Esophagus squamous epithelium (tissue), 5 donors: ENCODE measurements at places on chromosomes 6 and 20.

GRCh38 chr6:154606457-154606856 is 96.0 kb upstream of the CNKSR3 start:
- no peak for DNase-seq

DNA sequence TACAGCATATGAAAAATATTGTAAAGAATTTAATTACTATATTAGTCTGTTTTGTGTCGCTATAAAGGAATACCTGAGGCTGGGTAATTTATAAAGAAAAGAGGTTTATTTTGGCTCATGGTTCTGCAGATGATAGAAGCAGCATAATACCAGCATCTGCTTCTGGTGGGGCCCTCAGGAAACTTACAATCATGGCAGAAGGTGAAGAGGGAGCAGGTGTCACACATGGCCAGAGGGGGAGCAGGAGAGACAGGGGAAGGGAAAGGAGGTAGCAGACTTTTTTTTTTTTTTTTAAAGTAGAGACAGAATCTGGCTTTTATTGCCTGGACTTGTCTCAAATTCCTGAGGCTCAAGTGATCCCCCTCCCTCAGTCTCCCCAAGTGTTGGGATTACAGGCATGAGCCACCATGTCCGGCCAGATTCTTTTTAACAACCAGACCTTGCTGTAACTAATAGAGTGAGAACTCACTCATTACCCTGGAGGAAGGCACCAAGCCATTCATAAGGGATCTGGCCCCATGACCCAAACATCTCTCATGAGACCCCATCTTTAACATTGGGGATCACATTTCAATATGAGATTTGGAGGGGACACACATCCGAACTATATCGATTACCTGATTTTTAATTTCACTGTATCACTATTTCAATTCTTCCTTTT is 64.6 kb downstream of the MAN1A1 start:
- DNase-seq = no peak

DNA sequence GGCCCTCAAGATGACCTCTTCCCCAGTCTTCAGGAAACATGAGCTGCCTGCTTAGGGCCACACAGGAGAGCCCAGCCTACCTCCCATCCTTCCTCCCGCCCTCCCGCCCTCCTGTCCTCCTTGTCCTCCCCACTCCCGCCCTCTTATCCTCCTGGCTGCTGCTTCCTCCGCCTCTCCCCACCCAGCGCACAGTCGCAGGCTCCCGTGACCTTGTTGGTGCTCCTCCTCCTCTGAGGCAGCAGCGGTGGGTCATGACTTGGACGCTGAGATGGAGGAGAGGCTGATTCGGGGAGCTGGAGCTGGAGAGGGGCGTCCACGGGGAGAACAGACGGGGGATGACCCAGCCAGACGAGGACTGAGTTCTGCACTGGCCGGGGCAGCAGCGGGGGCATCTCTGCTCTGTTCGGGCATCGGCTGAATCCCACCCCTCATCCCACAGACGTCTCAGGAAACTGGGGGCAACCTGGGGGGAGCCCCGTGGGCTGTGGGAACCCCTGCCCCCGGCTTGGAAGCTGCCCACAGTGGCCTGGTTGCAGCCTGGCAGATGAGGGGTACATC is 32.4 kb downstream of the CHRNA4 start:
- no peak for DNase-seq

GRCh38 chr20:13777171-13777601 is 7.5 kb downstream of the ESF1 start:
- DNase-seq = no peak

- DNase-seq = no peak
Observed at GRCh38 chr6:19668710-19669109, 168.5 kb upstream of the ID4 start.

DNA sequence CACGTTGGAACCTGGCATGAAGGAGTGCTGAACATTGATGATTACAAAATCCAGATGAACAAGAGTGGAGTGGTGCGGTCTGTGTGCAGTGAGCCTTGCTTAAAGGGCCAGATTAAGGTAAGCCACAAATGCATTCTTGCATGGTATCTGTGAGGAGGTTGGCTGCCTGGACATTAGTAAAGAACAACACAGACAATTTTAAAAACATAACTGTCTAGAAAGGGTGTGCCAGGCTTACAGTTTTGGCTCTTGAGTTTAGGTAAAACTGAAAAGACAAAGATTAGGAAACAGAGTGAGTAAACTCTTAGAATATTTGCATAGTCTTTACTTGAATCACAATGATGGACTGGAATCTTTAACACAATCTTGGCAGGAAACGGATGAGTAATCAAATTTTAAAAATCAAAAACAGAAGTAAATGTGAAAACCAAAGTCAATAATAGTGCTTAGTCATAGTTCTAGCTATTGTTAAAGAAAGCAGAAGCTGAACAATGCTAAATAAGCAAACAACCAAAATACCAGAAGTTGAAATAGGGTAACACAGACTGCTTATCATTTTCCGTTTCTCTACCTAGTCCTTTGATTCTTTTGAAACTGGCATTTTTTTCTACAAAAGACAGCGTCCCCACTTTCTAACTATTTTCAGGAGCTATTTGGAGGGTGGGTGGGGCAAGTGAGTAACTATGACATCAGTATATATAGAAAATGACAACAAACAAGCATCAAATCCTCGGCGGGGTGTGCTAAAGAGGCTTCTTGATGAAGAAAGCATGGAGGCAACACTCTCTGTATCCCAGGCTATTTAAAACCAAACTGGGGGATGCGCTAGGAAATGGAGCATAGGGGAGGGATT is 185.8 kb upstream of the RAB32 start:
- no peak for DNase-seq

DNA sequence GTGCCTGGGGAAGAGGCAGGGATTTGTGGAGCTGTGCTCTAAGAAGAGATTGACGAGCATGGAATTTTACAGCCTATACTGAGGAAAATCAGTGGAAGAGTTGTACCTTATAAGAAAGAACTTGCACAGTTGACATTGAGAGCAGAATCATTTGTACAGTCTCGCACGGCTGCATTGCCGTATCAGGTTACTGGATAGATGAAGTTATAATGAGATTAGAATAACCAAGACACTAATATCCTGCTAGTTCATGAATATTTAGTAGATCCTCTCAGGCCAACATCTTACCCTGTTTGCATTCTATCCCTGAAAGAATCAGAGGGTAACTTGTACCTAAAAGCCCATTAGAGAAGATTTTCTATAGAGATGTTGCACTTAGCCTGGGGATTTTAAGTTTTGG is 447.1 kb downstream of the PREX1 start:
- DNase-seq = no peak

DNA sequence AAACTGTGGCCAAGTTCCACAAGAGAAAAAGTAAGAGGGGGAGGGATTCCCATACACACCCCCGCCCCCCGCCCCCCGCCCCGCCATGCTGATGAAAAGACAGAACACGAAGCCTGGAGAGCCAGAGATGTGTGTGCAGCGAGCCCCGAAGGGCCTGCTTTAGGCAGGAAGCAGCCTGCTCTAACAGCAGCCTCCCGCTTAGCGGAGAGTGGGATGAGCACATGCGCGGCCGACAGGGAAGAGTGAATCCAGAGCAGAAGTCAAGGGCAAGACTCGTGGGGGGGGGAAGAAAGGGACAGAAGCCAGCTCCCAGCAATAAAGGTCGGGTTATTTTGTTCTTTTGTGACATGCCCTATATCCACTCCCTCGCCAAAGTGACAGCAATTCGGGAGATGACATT is 67.2 kb upstream of the PTGIS start:
- DNase-seq = no peak

DNA sequence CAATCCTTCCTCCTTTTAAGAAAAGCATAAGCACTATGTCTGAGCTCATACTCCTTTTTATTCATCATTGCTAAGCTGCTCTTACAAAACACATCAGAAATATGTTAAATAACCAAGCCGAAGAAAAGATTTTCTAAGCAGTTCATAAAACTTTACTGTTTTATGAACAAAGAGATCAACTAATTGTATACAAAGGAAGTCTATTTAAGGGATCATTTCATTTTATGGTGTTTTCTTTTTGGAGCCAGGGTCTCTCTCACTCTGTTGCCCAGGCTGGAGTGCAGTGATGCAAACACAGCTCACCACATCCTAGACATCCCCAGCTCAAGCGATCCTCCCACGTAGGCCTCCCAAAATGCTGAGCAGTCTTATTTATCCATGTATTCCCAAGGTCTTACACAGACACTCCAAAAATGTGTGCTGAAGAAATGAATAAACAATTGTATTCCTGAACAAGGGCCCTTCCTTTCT is 9.3 kb downstream of the NUDT3 start:
- no peak for DNase-seq

- no peak for DNase-seq
Observed at GRCh38 chr6:170583756-170584180, 669 bp downstream of the PDCD2 start.

DNA sequence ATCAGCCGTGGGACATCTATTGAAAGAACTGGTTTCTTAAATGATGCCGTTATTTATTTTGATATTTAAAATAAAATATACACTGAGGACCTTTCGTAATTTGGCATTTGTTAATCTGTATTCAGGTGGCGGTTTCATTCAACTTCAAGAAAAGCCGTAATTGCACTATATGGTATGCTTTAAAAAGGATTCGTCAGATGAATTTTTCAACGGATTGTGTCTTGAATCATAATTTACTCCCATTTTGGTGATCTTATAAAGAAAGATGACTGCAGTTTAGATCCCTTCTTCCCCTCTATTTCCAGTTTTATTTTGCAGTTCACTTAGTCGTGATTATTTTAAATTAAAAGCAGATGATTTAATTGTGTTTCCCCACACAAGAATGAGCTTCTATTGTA is 761 bp downstream of the KLHL32 start:
- no peak for DNase-seq

DNA sequence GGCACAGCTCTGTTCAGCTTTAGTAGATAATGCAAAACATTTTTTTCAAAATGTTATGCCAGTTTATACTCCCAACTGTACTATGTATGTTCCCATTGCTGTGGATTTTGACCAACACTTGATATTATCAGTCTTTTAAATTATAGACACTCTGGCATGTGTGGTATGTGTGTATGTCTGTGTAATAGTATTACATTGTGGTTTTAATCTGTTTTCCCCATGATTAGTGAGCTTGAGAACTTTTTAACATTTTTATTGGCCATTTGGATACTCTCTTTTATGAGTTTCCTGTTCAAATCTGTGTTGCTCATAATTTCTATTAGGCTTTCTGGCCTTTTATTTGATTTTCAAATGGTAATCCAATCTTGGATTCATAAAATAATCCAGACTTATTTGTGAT is 69.2 kb upstream of the TXNDC5 start:
- no peak for DNase-seq

DNA sequence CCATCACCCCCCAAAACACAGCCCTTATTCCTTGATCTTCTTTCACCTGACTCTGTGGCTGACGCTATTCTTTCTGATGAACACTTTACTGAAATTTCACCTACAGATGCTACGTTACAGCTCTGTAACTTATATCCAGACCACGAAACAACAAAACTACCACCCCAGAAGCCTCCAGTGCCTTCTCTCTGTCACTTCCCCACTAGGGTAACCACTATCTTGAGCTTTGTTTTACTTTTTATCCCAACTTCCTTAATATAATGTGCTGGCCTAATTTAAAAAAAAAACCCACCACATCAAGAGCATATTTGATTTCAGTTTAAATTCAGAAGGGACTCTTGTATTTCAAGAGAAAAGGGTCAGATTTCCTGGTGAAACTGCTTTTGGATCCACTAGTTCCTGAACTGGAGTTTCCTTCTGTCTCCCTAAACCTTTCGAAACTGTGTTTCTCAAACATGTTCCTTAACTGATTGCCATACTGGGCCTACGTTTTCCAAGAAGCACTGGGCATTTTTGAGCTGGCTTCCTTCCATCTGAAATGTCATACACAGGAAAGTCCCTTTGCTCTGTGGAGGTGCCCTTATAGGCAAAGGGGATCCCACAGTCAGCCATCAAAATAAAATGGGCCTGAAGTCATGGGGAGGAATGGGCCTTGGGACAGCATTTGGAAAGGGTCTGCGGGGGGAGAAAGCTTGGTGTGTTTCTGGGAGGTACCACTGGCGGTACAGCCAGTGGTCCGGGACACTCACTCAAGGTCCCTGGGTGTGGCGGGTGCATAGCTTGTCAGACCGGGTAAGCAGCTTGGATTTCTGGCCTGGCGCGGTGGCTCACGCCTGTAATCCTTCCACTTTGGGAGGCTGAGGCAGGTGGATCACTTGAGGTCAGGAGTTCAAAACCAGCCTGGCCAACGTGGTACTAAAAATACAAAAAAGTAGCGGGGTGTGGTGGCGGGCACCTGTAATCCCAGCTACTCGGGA is 25.8 kb upstream of the RTF2 start:
- no peak for DNase-seq

DNA sequence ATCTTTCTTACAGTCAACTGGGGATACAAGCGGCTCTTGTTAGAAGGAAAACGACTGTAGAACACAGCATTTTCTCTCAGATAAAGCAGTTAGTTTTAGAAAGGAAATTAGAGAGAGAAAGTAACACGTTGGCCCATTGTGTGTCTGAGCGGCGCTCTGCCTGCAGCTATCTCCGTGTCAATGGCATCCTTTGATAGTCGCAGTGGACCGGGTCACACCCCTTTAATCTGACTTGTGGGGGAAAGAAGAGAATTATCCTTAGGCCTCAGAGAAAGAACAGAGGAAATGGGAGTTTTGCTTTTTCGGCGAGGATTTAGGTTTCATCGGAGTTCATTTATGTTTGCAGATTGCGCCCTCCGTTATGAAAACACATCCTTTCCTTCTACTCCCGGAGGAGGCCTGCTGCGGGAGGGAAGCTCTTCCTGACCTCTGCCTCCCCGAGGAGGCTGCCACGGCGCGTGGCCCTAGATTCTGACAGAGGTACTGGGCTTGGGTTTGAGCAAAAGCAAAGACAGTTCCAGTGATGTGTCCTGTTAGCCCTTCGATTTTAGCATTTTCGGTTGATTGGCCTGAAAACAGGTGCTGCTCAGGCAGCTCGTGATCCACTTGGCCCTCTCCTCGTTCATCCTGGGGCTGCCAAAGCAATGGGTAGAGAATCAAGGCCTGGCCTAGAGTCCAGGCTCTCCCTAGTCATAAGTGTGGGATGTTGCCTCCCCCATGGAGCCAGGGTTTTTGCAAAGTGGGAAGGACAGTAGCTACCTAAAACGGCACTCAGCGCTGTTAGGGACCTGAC is 74.9 kb downstream of the ZDHHC14 start:
- no peak for DNase-seq

GRCh38 chr6:155717374-155717773 is 261.7 kb upstream of the NOX3 start:
- no peak for DNase-seq

GRCh38 chr20:16346956-16347355 is 226.3 kb downstream of the KIF16B start:
- DNase-seq = no peak

DNA sequence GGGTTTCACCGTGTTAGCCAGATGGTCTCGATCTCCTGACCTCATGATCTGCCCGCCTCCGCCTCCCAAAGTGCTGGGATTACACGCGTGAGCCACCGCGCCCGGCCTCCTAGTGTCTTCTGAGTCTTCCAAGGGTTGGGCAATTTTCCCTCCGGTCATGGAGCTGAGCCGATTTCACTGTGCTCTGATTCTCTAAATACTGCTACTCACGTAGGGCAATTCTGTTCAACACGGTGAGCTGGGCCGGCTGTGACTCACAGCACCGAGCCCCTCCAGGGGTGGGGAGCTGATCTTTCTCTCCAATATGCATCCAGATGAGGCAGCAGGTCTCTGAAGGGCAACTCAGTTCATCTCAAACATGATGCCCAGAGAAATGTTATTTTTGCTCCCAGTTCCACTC is 71.6 kb upstream of the CD93 start:
- no peak for DNase-seq

GRCh38 chr6:6516666-6517458 is 71.7 kb upstream of the LY86 start:
- DNase-seq = no peak

- no peak for DNase-seq
Observed at GRCh38 chr20:12153628-12154027, 235.9 kb downstream of the BTBD3 start.

- no peak for DNase-seq
Observed at GRCh38 chr6:6002848-6003620, 3.7 kb downstream of the NRN1 start.
